Left ventricle myocardium inferior (tissue), 1 donor: ENCODE measurements at places on chromosomes 13 and 19.

GRCh38 chr13:31328549-31329235 is 128.9 kb downstream of the B3GLCT start:
- H3K4me3 ChIP-seq: no peak overlapping the region
- no peaks in the 10 kb centered on the region for H3K27me3 ChIP-seq
- no peak overlapping the region for H3K27ac ChIP-seq
- no peak for DNase-seq
- peaks cover 16% of the 10 kb centered on the region for H3K36me3 ChIP-seq

- no peaks in the 10 kb centered on the region for H3K36me3 ChIP-seq
- no peak overlapping the region for H3K4me3 ChIP-seq
- no peak for DNase-seq
Observed at GRCh38 chr13:100887729-100888151, 213.1 kb upstream of the TMTC4 start.

GRCh38 chr19:15449620-15450527 is at the start of gene WIZ:
TSS of gene WIZ (minus strand) at chr19:15449956. CDS start at chr19:15448307, 1,649 bp downstream.
- peak; percentile 91 for DNase-seq
- peak within 1 kb of the TSS; percentile 94 for H3K27ac ChIP-seq
- H3K4me3 ChIP-seq: peak within 1 kb of the TSS; percentile 85
- peaks cover 12% of the 10 kb centered on the region for H3K27me3 ChIP-seq
- peaks cover 45% of the 10 kb centered on the region for H3K4me1 ChIP-seq

GRCh38 chr13:48437371-48437770 is 24.5 kb upstream of the LPAR6 start:
- peaks cover 34% of the 10 kb centered on the region for H3K4me1 ChIP-seq
- peak overlapping the region; percentile 22 for H3K4me3 ChIP-seq
- DNase-seq: peak; percentile 76

GRCh38 chr13:30191491-30192100 is 115.8 kb downstream of the KATNAL1 start:
- no peaks in the 10 kb centered on the region for H3K27me3 ChIP-seq
- no peaks in the 10 kb centered on the region for H3K4me1 ChIP-seq
- peaks cover 3% of the 10 kb centered on the region for H3K36me3 ChIP-seq
- DNase-seq: no peak
- H3K27ac ChIP-seq: no peak overlapping the region
- H3K4me3 ChIP-seq: no peak overlapping the region

DNA sequence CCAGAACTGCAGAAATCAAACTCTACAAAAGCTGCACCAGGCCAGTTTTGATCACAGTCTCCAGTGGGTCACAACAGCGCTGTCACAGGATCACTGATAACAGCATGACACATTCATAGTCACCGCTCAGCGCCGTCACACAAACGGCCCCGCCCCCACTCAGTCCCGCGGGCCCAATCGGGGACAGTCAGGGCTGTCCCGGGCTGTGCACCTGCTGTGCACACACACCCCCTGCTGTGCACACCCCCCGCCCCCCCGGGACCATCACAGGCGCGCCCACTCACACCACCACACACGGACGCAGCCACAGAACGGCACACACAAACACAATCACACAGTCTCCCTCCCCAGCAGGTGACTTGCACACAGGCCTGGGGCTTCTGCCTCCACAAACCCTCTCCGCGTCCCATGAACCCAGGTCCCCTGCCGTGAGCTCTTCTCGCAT is 435 bp upstream of the ZNF382 start:
- DNase-seq: peak; percentile 74
- H3K27me3 ChIP-seq: no peaks in the 10 kb centered on the region
- H3K36me3 ChIP-seq: peaks cover 24% of the 10 kb centered on the region
- peak overlapping the region; percentile 92 for H3K4me3 ChIP-seq
- peak overlapping the region; percentile 93 for H3K27ac ChIP-seq

- peak overlapping the region; percentile 99 for H3K27ac ChIP-seq
- no peaks in the 10 kb centered on the region for H3K36me3 ChIP-seq
- H3K4me3 ChIP-seq: peak overlapping the region; percentile 61
- DNase-seq: no peak
Observed at GRCh38 chr19:3671680-3672574, 28.3 kb downstream of the PIP5K1C start.

DNA sequence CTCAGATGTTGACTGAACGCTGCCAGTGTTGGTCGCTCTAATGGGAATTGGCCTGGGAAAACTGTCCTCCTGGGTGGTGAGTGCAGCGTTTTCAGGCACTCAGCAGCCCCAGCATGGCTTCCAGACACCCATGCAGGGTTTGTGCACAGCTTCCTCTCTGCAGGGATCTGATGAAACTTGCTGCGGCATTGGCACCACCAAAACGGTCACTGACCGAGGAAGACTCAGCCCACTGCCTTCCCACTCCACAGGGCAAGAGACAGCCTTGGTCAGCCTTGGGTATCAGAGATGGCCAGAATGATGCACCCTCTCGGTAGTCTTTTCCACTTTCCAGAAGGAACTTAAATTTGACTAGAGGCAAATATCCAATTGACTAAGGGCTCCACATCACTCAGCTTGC is 398.9 kb downstream of the IRS2 start:
- no peak for DNase-seq
- no peaks in the 10 kb centered on the region for H3K36me3 ChIP-seq
- no peak overlapping the region for H3K27ac ChIP-seq
- H3K27me3 ChIP-seq: no peaks in the 10 kb centered on the region
- H3K4me3 ChIP-seq: no peak overlapping the region

- peaks cover 78% of the 10 kb centered on the region for H3K27me3 ChIP-seq
- H3K4me3 ChIP-seq: no peak overlapping the region
- no peak for DNase-seq
- H3K4me1 ChIP-seq: no peaks in the 10 kb centered on the region
Observed at GRCh38 chr19:33290082-33290815, 12.1 kb downstream of the CEBPA start.

DNA sequence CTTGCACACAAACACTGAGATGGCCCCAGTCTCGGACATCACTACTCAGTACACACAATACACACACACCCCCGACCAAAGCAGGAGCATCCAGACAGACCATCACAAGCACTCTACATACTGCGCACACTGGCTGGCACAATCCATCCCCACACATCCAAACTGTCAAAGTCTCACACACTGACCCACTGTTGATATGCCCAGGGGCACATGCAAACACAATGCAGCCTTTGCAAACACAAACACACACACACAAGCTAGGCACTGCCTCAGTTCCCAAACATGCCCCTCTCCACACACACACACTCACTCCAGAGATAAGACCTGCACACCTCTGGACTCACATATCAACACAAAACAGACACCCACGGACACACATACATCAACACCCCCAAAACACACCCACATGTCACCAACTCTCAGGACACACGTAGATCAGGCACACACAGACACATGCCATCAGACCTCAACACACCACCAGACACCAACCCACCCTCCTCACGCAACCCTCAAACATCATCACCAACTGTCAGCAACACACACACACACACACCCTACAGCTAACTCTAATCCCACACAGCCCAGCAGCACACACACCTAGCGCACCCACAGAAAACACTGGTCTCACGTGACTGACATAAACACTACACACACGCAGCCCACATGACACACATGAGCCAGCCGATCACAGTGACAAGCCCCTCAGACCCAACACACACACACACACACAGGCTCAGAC is 1.9 kb downstream of the BBC3 start:
- H3K27me3 ChIP-seq: no peaks in the 10 kb centered on the region
- H3K4me1 ChIP-seq: peaks cover 69% of the 10 kb centered on the region
- no peak for DNase-seq
- peak overlapping the region; percentile 100 for H3K27ac ChIP-seq
- peak overlapping the region; percentile 99 for H3K4me3 ChIP-seq

DNA sequence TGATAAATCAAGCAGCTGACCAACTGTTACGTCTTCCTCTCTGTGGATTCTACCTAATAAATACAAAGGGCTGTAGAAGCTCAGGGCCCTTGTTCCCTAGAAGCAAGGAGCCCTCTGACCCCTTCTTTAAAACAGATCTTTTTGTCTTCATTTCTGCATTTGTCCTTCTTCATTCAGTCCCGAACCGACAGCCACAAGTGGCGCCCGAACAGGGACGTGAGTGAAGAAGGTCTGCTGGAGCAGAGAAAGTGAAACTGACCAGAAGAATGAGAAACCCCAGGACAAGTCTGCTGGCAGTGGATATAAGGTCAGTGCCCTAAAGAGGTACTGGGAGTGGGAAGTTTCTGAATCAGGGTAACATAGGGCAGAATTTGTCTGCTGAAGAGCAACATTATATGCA is 13.1 kb downstream of the ZNF773 start:
- no peak overlapping the region for H3K27ac ChIP-seq
- H3K36me3 ChIP-seq: peaks cover 88% of the 10 kb centered on the region

GRCh38 chr13:33375421-33375820 is 89.9 kb upstream of the STARD13 start:
- no peak overlapping the region for H3K4me3 ChIP-seq
- H3K36me3 ChIP-seq: no peaks in the 10 kb centered on the region
- H3K4me1 ChIP-seq: no peaks in the 10 kb centered on the region
- no peak overlapping the region for H3K27ac ChIP-seq

DNA sequence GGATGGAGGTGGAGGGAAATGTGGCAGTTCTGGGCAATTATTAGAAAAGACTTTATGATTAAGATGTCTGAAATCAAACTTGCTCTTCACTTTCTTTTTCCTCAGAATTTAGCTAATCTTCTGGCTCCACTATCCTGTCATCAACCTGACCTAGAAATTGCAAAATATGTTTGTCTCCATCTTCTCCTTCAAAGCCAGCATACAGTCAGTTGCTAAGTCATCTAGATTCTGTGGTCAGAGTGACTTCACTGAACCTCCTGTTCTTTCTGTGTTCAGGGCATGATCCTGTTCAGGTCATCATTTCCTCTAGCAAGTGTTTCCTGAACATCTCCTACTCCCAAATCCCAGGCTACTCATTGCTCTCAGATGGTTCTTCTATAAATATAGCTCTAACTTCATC is 10.8 kb upstream of the CCNA1 start:
- H3K4me1 ChIP-seq: no peaks in the 10 kb centered on the region
- H3K4me3 ChIP-seq: no peak overlapping the region
- peaks cover 77% of the 10 kb centered on the region for H3K27me3 ChIP-seq
- DNase-seq: no peak

- peak overlapping the region; percentile 28 for H3K27ac ChIP-seq
- H3K4me1 ChIP-seq: peaks cover 32% of the 10 kb centered on the region
- H3K27me3 ChIP-seq: no peaks in the 10 kb centered on the region
- no peaks in the 10 kb centered on the region for H3K36me3 ChIP-seq
- DNase-seq: peak; percentile 52
Observed at GRCh38 chr13:51814825-51815650, 11.1 kb upstream of the DHRS12 start.

DNA sequence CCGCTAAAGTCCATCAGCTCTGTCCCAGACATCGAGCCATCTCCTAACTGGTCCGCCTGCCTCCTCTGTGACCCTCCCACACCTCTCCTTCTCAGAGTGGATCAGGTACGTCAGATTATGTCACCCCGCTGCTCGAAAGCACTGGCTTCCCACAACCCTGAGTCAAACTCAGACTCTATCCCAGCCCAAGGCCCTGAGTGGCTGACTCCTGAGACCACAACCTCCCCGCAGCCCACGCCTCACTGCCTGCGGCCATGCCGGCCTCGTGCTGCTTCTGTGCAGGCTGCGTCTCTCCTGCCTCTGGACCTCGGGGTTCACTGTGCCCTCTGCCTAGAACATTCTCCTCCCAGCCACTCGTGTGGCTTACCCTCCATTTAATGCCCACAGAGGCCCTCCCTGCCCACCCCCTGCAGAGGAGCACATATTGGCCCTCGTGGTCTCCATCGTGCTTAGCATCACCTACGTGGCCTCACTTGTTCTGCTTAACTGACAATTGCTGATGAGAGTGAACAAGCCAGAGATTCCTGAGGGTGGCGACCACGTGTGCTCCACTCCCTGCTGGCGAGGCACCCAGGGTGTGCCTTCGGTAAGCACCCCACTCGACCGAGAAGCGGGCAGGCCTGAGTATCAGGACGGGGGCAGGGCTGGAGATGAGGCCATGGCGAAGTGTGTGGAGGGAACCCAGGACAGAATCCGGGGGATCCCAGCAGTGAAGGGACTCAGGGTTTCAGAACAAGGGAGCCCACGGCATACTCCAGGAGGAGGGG is 13.5 kb upstream of the FKRP start:
- no peaks in the 10 kb centered on the region for H3K27me3 ChIP-seq
- H3K4me3 ChIP-seq: no peak overlapping the region
- peaks cover 84% of the 10 kb centered on the region for H3K36me3 ChIP-seq
- H3K4me1 ChIP-seq: peaks cover 51% of the 10 kb centered on the region
- peak overlapping the region; percentile 36 for H3K27ac ChIP-seq

DNA sequence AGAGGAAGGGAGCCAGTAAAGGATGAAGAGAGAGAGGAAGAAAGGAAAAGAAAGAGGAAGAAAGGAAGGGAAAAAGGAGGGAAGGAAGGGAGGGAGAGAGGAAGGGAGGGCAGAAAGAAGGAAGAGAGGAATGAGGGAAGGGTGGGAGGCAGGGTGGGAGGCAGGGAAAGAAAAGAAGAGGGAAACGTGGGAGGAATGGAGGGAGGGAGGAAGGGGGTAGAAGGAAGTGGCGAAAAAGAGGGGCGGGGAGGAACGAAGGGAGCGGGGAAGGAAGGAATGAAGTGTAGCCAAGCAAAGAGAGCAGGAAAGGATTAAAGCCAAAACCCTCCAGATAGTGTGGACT is 53.1 kb downstream of the SOX1 start:
- no peaks in the 10 kb centered on the region for H3K4me1 ChIP-seq
- no peaks in the 10 kb centered on the region for H3K36me3 ChIP-seq
- no peak for DNase-seq
- H3K27ac ChIP-seq: no peak overlapping the region

GRCh38 chr19:45177817-45178261 is at the start of gene TRAPPC6A:
TSS of gene TRAPPC6A (minus strand) at chr19:45178237. CDS start at chr19:45178218, 19 bp downstream.
- peaks cover 4% of the 10 kb centered on the region for H3K36me3 ChIP-seq
- peak within 1 kb of the TSS; percentile 87 for H3K4me3 ChIP-seq
- peak within 1 kb of the TSS; percentile 91 for H3K27ac ChIP-seq
- no peaks in the 10 kb centered on the region for H3K27me3 ChIP-seq

DNA sequence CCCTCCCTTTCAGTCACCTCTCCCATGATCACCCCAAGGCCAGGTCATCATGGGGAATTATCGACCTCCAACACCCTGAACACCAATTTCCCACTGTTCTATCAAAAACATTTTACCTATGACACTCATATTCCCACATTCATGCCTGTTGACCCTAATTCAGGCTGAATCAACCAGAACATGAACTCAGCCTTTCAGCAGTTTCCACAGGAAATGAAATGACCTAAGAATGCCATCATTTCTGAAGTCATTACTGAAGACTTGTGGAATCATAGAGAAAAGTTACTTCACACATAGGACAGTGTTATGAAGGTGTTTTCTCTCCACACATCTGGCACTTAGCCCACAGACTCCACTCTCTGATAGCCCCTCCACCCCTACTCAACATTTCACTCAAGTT is 29.9 kb upstream of the FAM124A start:
- H3K27ac ChIP-seq: no peak overlapping the region
- H3K4me3 ChIP-seq: no peak overlapping the region
- no peaks in the 10 kb centered on the region for H3K27me3 ChIP-seq
- DNase-seq: no peak
